Ecto neural progenitor cell (in vitro differentiated cells): ENCODE measurements at places on chromosomes 4 and X.

DNA sequence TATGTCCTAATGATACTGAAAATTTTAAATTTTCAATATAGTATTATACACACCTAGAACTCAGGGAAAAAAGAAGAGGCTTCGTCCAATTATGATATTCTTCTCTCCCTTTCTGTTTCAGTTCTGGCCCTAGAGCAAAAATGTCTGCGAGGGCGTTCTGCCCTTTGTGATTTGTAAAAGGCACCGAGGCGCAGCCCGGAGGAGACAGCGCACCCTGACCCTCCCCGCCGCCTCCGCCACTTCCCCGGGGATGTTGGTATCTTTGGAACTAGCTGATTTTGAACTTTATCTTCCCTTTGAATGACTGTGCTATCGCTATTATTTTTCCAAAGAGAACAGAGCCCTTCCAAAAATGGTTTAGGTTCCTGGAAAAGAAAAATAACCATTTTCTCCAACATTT is 173.2 kb upstream of the FAM9B start:
- no peak for DNase-seq

DNA sequence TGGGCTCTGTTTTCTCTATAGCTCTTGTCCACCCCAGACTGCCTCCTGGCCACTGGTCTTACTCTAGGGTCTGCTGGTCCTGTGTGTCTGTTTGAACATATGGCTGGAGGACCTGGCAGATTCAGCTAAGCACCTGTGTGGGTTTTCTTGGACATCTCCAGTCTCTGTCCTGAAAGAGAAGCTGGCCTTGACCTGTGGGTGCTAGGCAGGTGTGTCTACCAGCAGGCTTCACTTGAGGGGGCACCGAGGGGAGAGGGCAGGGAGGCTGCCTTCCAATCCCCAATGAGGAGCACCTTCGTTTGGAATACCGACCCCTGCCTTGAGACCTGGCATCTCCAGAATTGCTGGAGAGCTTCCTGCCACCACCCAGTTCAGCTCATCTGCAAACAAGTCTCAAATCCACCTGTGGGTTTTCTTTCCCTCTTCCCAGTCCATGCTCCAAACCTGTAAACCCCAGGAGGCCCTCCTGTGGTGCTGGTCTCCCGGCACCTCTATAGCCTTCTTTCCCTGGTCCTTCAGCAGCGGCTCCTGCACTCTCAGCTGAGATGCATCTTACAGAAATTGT is 45.2 kb downstream of the HTRA3 start:
- DNase-seq = peak; percentile 37

- DNase-seq = no peak
Measured at GRCh38 chrX:71917621-71918343, 7.1 kb downstream of the NHSL2 start.

DNA sequence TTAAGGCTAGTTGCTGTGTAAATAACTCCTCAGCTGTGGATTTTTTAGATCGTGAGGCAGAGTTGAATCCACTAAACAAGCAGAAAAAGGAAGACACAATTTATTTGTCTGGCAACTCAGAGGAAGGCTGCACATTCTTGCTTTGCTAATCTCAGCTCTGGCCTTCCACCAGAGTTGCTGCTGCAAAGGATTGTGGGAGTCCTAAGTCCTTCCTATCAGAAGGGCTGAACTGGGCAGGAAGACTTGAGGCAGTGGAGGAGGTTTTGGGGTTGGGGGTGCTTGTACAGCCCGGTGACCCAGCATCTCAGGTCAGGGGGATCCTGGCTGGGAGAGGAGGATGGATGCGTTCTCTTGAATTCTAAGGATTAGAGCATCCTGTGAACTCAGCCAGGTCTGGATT is 11.0 kb upstream of the VSIG1 start:
- no peak for DNase-seq

- no peak for DNase-seq
Measured at GRCh38 chr4:35725131-35725530, 519.2 kb downstream of the ARAP2 start.

DNA sequence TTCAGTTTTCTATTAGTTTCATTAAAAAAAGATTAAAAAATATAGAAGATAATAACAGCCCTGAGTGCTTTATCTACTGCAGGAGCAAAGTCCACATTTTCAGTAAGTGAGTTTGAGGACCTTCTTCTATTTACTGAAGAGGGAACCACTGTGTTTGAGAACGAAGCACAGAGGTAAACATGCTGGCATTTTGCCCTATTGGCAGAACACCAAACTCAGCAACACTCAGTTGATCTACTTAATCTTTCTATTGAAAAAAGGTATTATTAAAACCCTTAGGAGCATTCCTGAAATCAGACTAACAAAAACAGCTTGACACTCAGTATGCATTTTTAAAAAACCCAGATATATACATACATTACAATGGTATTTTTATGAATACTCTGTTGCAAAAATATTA is 1496.7 kb downstream of the TECRL start:
- DNase-seq = no peak

DNA sequence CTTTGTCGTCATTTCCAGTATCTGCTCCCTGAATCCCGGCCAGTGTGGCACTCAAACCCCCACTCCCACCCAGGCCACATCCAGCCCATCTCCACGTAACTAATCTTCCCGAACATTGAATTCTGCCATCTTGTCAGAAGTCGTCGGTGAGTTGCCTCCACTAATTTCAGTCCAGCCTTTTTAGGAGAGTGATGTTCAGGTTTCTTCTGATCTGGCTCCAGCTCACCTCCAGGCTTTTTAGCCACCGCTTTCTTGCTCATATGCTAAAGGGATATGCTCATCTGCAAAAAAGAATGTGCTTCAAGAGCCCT is 1.3 kb downstream of the TMEM165 start:
- no peak for DNase-seq

DNA sequence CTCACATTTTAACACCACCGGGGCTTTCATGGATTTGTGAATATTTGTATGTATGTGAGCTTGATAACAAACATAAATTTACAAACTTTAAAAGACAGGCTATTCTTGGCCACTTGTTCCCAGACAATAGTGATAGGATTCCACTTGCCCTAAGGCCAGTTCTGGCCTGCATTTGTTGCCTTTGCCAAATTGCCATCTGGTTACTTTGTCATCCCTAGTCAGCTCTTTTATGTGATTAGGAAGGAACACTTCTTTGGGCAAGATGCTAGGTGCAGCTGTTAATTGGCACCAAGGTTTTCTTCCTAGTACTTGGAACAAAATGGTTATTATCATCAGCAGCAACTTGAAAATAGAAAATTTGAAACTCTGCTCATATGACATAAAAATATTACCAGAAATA is 63.3 kb downstream of the CCSER1 start:
- DNase-seq = no peak

DNA sequence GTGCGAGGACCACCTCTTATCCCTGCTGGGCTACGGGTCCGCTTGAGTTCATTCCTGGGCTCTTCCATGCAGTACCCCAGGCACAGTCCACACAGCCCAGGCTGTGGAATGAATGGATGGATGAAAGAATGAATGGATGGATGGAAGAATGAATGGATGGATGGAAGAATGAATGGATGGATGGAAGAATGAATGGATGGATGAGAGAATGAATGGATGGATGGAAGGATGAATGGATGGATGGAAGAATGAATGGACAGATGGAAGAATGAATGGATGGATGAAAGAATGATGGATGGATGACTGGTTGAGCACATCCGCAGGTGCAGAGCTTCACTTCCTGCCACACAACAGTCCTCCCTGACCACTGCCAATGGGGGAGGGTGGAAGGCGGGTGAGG is 28.2 kb downstream of the ACOX3 start:
- no peak for DNase-seq

DNA sequence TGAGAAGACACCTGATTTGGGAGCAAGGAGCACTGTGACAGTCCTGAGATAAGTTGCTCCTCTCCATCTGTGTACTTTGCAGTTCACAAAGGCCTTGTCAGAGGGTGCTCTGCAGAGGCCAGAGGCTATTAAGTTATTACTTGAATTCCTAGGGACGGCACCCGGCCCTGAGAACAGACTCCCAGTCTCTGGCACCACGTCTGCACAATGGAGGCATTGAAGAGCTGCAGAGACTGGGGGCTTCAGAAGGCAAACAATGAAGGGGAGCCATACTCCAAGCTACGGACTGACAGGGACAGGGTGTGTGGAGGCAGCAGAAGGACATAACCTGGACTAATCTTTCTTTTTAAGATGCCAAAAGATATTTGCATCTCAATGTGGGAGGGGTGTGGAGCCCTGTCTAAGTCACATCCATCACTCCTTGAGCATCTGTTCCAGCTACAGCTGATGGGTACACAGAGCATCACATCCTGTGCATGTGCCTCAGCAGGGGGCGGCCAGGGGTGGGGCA is 11.5 kb downstream of the RASGEF1B start:
- DNase-seq = no peak

- no peak for DNase-seq
Measured at GRCh38 chr4:119135721-119136121, at the start of gene MYOZ2. TSS of gene MYOZ2 (plus strand) at chr4:119135832. CDS start at chr4:119136526, 694 bp downstream.

DNA sequence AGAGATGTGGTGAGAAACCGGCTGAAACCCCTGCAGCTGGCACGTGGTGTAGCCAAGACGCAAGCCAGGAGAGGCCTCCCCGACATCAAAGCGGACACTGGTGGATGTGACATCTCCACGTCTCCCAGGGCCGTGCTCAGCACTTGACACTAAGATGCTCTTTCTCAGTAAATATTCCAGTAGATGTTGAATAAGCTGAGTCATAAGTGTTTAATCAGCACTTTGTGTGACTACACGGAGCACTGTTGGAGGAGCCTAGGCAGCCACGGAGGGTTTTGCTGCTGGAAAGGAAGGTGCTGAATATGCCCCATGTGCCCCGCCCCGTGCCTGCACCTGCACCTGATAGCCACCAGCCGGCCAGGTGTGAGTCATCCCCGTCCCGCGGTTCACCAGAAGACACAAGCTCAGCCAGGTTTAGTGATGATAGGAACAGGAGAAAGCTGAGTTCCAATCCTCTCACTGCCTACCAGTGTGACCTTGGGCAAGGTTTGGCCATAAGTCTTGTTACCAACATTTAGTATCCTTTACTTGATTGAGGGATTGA is 29.0 kb upstream of the C4orf50 start:
- no peak for DNase-seq

- no peak for DNase-seq
Measured at GRCh38 chrX:129125122-129125914, 398.0 kb downstream of the SMARCA1 start.

DNA sequence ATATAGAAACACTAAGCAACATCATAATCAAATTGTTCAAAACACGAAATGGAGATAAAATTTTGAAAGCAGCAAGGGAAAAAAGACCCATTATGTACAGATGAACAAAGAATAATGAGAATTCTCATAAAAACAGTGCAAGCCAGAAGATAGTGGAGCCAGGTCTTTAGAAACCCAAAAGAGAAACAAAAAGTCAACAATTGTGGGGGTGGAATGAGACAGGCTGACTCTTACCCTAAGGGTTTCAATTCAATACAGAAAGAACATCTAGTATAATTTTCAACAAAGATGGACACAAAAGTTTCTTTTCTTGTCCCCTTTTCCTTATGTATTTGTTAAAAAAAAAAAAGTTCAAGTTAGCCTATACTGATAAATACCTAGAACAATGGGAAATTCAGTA is 34.0 kb upstream of the MAGEB2 start:
- DNase-seq = no peak

DNA sequence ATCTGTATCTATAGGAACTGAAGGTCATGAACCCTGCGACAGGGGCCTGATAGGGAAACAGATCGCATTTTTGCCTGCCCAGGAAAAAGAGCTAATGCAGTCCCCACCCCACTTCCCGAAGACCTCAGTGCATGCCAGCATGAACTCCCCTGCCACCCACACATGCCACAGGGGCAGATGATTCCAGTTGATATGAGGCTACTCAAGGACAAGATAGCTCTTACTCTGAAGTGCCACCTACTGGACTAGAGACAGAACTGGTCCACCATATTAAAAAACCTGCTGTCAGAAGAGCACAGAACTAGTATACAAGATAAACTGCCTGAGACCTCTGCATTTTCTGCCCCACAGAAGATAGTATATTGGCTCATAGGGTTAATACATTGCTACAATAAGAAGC is 68.0 kb downstream of the YIPF7 start:
- no peak for DNase-seq

DNA sequence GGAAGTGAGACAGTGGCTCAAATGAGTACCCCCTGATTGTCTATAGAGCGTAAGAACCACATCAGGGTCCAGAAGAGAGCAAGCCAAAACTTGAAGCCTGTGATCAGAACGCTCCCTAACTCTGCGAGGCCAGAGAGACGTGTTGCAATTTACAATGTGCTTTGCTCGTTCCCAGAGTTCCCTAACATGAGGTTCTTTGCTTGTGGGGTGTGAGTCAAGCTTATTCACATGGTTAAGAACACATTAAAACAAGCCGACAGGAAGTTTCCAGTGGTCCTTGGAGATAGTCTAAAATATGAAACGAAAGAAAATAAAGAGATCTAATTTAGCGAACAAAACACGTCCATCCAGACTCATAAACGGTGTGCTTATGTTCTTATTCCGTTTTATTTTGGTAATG is 702.3 kb downstream of the TRIML1 start:
- DNase-seq = no peak

- no peak for DNase-seq
Measured at GRCh38 chr4:111775556-111776297, 369.5 kb upstream of the FAM241A start.

GRCh38 chr4:42428036-42428435 is 30.7 kb downstream of the SHISA3 start:
- DNase-seq = no peak

- DNase-seq = no peak
Measured at GRCh38 chr4:179361978-179362486, 1919.8 kb upstream of the AGA start.

DNA sequence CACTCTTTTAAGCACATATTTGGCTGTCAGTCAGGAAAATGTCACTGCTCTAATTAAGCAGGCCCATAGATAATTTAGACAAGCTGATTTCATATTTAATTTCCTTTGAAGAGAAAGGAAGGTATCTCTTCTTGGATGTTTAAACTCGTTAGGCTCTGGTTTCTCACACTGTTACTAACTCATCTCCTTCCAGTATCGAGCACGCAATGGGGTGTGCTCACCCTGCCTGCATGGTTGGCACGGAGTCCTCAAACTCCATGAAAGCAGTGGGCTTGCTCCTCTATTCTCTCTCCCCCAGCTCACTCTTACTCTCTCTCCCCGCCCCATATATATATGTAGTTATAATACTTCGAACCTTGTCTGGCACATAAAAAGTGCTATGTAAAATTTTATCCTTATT is 76.9 kb downstream of the EGF start:
- DNase-seq = no peak

DNA sequence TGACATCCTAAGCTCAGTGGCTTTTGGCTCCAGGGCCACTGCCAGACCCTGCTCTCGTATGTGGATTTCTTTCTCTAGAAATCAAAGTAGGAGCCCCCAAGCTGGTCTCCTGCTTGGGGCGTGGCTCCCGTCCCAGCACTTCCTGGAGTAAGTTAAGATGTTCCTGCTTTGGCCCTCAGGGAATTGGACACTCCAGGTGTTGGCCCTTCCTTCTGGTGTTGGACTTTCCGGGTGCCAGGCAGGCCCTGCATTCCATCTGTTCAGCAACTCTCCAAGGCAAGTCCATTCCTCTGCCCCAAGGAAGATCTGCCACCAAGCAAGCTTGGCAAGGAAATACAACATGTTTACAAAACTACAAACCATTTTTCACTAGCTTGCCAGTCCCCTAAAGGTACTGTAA is 22.1 kb upstream of the GPC4 start:
- DNase-seq = no peak
